ENCODE measurements at places on chromosomes 16 and 17.
A peak's percentile ranks its signal among the peaks of the same experiment; 100 is the strongest.

GRCh38 chr17:71441098-71441497 lies 679.7 kb upstream of the SOX9 start:
- no peak for DNase-seq

DNA sequence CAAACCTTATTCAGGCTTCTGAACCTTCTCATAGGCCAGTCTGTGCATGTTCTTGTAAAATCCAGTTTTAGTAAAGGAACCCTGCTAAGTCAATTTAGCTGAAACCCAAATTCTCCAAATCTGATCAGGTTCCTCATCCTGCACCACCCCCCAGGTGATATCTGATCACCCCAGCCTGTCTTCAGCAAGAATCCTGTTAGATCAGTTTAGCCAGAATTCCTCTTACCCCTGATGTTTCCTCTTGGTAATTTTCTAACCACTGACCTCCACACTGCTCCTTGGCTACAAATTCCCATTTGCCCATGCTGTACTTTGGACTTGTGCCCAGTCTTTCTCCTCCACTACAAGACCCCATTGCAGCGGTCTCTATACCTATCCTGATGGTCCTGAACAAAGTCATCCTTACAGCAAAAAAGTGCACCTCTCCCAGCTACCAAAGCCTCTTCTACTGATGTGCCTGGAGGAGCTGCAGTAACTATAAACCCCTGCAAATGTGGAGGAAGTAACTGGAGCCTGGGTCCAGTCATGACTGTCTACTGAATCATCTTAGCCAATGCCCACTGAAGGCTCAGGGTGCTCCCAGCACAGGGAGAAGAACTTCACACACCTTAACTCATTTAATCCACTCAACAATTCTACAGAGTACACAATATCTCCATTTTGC lies 23.8 kb downstream of the TEX14 start:
- no peak for DNase-seq

DNA sequence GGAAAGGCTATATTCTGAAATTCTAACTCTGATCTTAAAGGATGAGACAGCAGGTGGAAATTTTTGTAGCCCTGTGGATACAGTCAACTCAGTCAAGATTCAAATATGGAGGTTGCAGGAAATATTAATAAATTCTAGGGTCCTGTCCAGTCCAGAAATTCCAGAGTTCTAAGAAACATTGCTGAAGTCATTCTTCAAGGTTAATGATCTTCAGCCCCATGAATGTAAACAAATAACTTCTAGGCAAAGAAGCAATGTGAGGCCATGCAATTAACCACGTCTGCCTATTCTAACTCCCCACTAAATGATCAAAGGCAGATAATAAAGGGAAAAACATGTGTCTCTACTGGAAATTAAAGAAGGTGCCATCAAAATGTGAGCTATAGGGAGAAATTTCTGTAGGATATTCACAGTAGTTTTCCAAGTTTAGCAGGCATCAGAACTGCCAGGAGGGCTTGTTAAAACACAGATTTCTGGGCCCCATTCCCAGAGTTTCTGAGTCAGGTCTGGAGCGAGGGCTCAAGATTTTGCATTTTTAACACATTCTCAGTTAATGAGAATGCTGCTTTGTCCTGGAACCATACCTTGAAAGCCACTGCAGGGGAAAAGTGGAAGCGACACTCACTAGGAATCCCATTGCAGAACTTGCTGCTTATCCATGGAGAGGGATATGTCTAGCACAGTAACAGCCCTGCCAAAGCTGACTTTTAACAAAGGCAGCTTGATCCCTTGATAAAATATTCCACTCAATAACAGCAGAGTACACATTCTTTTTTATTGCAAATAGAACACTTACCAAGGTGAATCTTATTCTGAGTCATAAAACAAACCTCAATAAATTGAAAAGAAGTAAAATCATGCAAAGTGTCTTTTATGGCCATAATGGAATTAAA lies 61.8 kb downstream of the DNAH3 start:
- no peak for DNase-seq

DNA sequence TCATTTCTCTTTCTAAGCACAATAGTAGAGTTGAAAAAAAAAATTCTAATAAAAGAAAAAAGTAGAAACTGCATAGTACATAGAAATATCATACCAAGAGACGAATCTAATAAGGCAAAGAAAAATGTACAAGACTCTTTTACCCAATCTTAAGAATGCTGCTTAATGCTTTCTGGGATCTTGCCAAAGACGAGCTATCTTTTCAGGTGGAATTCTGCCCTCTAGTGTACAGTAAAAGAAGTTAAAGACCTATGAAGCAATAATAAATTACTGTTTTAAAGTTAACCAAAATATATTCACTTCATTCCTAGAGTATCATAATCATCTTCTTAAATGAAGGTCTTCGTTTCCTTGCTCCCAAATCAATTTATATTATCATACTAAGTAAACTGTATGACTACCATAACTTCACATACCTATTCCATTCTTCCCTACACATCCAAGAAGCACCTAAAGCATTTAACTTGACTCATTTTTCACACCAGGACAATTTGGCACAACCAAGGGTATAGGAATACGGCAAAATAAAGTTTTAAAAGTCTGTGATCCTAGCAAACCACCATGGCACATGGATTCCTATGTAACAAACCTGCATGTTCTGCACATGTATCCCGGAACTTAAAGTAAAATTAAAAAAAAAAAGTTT lies 47.7 kb downstream of the CFDP1 start:
- no peak for DNase-seq

GRCh38 chr17:44380767-44381166 lies 8.7 kb downstream of the ITGA2B start:
- no peak for DNase-seq

GRCh38 chr17:65820811-65821210 lies 259.4 kb upstream of the AXIN2 start:
- DNase-seq: no peak

- no peak for DNase-seq
Measured at GRCh38 chr16:74825941-74826340, 51.3 kb upstream of the FA2H start.

- DNase-seq: no peak
Measured at GRCh38 chr16:49756775-49757558, 98.9 kb downstream of the ZNF423 start.

GRCh38 chr16:58094026-58094425 lies 35.2 kb downstream of the CFAP20 start:
- DNase-seq: no peak

DNA sequence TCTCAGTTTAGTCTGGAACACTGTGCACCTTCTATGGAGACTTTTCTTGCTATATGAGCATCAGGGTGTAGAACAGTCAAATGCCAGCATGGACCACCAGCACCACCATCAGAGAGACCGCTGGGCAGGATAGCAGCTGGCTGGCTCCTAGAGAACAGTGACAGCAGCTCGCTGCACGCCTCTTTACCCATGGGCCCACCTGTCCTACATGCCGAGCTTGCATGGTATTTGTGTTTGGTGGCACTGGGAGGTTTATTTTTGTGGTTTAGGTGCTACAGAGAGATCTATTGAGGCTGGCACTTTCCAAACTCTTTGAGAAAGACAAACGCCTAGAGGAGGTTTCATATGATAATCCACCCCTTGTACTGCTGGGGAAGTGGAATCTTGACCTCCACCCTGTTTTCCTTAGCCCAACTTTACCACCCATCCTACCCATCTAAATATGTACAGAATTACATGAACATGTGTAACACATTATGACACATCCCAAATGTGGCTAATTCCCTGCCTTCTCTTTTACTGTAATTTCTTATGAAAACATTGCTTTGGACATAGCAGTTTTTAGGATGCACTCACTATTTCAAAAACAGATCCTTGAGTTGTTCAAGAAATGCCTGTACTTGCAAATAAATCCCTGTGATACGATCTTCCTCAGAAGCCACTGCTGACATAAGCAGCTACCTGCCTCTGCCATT lies 46.3 kb downstream of the COG7 start:
- no peak for DNase-seq

DNA sequence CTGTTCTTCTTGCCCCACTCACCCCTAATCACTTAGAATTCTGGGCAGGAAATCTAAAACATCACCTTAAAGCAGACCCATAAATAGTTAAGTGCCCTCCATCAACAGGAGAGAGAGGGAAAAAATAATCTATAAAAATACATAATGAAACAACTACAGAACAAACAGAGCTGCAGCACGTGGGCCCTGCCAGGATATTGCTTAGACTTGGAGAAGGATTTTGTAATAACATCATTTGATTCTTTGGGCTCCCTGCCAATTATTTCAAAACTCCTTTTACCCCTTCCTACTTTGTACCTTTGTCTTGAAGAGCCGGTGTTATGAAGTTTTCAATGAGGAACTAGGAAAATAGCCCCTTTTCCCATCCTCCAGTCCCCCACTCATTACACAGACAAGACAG lies 130.6 kb upstream of the TOX3 start:
- no peak for DNase-seq

- DNase-seq: no peak
Measured at GRCh38 chr17:55720919-55721836, 1.5 kb downstream of the TMEM100 start.

DNA sequence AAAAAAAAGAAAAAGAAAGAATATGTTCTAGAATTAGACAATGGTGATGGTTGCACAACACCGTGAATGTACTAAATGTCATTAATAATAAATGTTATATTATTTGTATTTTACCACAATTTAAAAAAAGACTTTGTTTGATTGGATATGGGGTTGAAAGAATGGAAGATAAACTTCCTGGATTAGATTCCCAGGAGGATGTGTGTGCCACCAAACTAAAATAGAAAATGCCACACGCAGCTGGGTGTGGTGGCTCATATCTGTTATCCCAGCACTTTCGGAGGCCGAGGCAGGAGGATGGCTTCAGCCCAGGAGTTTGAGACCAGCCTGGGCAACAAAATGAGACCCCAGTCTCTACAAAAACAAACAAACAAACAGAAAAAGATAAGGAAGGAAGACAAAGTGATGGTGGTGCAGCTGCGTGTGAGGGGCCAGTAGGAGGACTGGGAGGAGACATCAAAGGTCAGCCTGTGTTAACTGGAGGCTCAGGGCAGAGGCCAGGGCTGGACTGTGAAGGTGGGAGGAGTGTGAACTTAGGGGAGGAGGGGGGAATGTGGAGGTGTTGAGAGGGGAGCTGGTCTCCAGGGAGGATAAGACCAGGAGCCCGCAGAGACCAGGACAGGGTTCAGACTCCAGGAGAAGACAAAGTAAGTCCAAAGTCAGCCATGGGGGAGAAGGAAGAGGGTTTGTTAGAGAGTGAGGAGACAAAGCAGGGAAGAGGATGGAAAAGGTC lies 4.1 kb downstream of the PECAM1 start:
- no peak for DNase-seq

- peak; percentile 55 for DNase-seq
Measured at GRCh38 chr17:68318103-68318991, 27.1 kb downstream of the ARSG start.

DNA sequence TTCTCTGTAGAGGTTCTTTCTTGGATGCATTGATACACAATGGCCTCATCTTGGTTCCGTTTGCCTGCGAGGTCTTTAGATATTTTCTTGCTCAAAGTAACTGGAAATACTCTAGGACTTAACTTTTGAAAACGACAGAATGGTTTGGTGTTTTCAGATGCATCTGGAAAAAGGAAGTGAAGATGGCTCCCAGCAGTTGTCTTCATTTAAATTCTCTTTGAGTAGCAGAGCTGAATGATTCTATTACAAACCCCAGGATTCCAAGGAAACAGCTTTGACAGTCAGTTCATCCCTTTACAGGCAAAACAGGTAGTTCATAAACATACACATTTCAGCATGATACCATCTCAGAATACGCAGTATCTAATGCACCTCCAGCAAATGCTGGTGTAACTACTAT lies 54.8 kb downstream of the PSMD12 start:
- DNase-seq: no peak

DNA sequence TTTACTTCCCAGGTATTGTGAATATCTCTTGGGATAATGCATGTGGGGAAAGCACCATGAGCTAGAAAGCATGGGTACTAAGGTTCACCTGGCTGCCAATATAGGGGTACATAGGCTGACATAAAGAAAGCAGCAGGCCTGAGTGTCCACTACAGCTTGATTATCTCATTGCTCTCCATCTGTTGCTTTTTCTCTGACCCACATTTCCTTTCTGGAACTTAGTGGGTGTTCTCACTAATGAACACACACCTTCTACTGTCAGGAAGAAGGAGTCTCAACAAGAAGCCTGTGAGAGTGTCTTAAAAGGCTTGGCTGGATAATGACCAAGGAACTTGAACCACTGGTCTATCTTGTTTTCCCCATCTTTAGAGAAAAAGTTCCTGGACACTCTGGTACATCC lies 62.5 kb downstream of the CA10 start:
- no peak for DNase-seq
